Gastrocnemius medialis (tissue), 4 donors: ENCODE measurements at places on chromosomes 13 and 19. TPM values are rescaled to one million over a fixed set of nuclear protein-coding genes. Genes with fewer than 3 reads are reported as not detected.

GRCh38 chr13:49657241-49657641, 28.9 kb downstream of the ARL11 start:
- H3K27ac ChIP-seq: peak overlapping the region; percentile 95
- H3K4me3 ChIP-seq: no peak overlapping the region
- peaks cover 8% of the 10 kb centered on the region for H3K36me3 ChIP-seq
- no peaks in the 10 kb centered on the region for H3K27me3 ChIP-seq
- H3K4me1 ChIP-seq: peaks cover 49% of the 10 kb centered on the region

DNA sequence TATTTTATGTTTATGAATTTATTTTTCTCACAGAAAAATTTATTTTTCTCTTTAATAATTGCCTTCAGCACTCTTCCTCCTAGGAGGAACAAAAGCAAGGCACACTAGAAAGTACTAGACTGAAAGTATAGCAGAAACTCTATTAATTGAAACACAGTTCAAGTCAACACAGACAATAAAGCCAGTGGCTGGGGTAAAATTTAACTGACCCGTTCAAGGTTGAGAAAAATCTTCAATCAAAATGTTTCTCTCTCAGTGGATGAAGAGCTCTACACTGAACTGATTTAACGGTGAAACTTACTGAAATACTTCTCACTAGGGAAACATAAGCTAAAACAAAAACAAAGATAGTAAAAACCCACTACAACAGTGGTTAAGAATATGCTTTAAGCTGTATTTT, 230.1 kb upstream of the MIR17HG start:
- H3K4me3 ChIP-seq: no peak overlapping the region
- DNase-seq: no peak
- H3K36me3 ChIP-seq: no peaks in the 10 kb centered on the region
- H3K4me1 ChIP-seq: no peaks in the 10 kb centered on the region

DNA sequence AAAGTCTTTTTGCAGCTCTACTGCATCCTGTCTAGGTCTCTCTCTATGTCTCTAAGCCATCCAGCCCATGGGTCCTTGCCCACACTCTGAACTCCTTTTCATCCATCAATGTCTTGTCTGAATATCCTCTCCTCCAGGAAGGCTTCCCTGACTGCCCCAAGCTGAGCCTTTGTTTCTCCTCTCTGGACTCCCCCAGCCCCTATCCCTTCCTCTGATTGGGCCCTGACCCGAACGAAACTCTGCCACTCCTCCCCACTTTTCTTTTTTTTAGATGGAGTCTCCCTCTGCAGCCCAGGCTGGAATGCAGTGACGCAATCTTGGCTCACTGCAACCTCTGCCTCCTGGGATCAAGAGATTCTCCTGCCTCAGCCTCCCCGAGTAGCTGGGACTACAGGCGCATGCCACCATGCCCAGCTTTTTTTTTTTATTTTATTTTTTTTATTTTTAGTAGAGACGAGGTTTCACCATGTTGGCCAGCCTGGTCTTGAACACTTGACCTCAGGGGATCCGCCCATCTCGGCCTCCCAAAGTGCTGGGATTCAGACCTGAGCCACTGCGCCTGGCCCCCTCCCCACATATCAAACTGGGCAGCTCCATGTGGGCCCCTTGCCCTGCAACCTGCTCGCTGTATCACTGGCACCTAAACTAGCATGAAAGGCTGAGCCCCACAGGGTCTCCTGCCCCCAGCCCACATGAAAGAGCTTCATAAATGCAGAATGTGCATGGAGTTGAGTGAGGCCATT, 870 bp upstream of the UNC13A start:
- H3K27ac ChIP-seq: no peak overlapping the region
- DNase-seq: no peak
- peaks cover 77% of the 10 kb centered on the region for H3K27me3 ChIP-seq
- peaks cover 5% of the 10 kb centered on the region for H3K4me1 ChIP-seq
- H3K4me3 ChIP-seq: no peak overlapping the region

The SHISA2 gene
- total RNA-seq: 2.8 TPM

DNA sequence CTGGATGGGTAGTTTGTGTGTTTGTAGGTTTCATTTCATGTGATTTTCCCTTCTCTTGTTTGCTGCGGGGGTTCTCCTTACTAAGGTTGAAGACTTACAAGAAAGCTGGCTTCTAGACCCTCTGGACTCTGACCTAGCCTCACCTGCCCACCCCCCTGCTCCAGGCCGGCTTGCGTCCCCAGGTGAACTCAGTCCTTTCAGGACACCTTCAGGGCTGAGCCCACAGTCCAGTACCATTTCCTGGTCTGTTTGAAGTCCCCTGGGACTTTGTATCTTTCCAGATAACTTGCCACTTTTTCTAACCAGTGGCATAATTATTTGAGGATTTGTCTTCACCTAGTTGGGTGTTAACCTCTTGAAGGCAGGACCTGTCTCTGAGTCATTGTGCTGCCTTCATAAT, 51.3 kb upstream of the MCF2L start:
- H3K4me3 ChIP-seq: no peak overlapping the region
- no peaks in the 10 kb centered on the region for H3K4me1 ChIP-seq
- no peak for DNase-seq
- no peaks in the 10 kb centered on the region for H3K36me3 ChIP-seq
- no peak overlapping the region for H3K27ac ChIP-seq
- peaks cover 9% of the 10 kb centered on the region for H3K27me3 ChIP-seq

The KLHL1 gene
- total RNA-seq: not detected

The PTPRH gene
- 0.40 TPM for total RNA-seq

The CCDC8 gene
- total RNA-seq: 1.6 TPM

DNA sequence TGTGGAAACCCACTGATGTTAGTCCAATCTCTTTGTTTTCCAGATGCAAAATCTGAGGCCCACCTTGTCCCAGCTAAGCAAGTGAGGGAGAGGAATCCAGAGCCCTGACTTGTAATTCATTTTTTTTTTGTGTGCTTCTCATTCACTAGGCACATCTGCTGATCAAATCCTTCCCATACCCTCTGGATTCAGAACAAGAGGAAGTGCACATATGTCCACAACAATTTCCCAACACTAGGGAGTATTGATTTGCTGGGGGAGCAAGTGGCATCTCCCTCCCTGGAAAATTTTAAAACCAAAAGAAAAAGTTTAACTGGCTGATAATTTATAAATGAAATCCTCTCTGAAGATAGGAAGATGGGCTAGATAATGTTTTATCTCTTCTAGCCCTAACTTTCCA, 94.6 kb upstream of the RFC3 start:
- H3K4me1 ChIP-seq: peaks cover 13% of the 10 kb centered on the region
- DNase-seq: no peak
- no peaks in the 10 kb centered on the region for H3K27me3 ChIP-seq
- no peaks in the 10 kb centered on the region for H3K36me3 ChIP-seq
- H3K4me3 ChIP-seq: no peak overlapping the region
- no peak overlapping the region for H3K27ac ChIP-seq

The GGN gene
- total RNA-seq: not detected

- peak overlapping the region; percentile 68 for H3K4me3 ChIP-seq
- peaks cover 11% of the 10 kb centered on the region for H3K4me1 ChIP-seq
These were observed 685 bp downstream of the TCF3 start for GRCh38 chr19:1651568-1652291.

- H3K27ac ChIP-seq: no peak overlapping the region
- H3K4me3 ChIP-seq: no peak overlapping the region
- DNase-seq: no peak
- no peaks in the 10 kb centered on the region for H3K27me3 ChIP-seq
- H3K36me3 ChIP-seq: no peaks in the 10 kb centered on the region
These were observed 91.2 kb downstream of the PCDH9 start for GRCh38 chr13:67138970-67139369.

DNA sequence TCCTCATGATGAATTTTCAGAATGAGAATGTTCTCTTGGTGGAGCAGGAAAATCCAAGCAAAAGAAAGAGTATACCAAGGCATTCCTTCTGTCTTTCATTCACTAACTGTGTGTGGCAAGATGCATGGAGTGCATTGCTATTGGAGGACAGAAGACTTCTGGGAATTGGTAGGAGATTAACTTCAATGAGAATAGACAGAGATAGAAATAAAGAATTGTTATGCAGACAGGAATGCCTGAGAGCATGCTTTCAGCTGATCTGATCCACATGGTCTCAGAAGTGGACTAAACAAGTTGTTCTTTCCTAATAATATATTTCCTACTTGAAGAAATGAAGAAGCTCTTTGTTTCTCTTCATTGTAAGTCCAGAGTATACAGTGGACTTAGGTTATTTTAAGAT, 303.6 kb downstream of the MYO16 start:
- H3K4me1 ChIP-seq: no peaks in the 10 kb centered on the region
- no peaks in the 10 kb centered on the region for H3K27me3 ChIP-seq
- no peak for DNase-seq
- no peak overlapping the region for H3K4me3 ChIP-seq

DNA sequence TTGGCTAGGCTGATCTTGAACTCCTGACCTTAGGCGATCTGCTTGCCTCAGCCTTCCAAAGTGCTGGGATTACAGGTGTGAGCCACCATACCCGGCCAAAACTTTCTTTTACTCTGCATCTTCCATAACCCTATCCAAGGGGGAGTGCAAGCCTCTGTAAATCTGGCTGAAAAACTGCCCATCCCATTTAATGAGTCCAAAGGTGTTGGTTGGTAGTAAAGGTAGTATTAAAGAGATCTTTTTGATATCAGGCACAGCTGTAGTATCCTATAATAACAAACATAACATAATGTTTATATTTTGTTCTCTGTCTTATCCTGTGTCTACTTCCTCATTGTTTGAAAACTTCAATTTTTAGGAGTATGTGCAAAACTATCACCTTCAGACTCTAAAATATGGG, 559.8 kb upstream of the ATXN8OS start:
- H3K27me3 ChIP-seq: no peaks in the 10 kb centered on the region
- H3K36me3 ChIP-seq: no peaks in the 10 kb centered on the region
- no peak overlapping the region for H3K27ac ChIP-seq
- H3K4me1 ChIP-seq: no peaks in the 10 kb centered on the region

The WDR18 gene
- total RNA-seq: 26.8 TPM

- no peaks in the 10 kb centered on the region for H3K4me1 ChIP-seq
- peaks cover 5% of the 10 kb centered on the region for H3K27me3 ChIP-seq
- no peak overlapping the region for H3K27ac ChIP-seq
- no peaks in the 10 kb centered on the region for H3K36me3 ChIP-seq
These were observed 7.8 kb upstream of the CLC start for GRCh38 chr19:39745643-39746042.

The SIGLEC11 gene
- 0.15 TPM for total RNA-seq

- H3K4me3 ChIP-seq: no peak overlapping the region
- H3K27me3 ChIP-seq: no peaks in the 10 kb centered on the region
- DNase-seq: no peak
- H3K36me3 ChIP-seq: no peaks in the 10 kb centered on the region
- H3K4me1 ChIP-seq: no peaks in the 10 kb centered on the region
These were observed 13.6 kb downstream of the MEIOSIN start for GRCh38 chr19:45746866-45747265.

DNA sequence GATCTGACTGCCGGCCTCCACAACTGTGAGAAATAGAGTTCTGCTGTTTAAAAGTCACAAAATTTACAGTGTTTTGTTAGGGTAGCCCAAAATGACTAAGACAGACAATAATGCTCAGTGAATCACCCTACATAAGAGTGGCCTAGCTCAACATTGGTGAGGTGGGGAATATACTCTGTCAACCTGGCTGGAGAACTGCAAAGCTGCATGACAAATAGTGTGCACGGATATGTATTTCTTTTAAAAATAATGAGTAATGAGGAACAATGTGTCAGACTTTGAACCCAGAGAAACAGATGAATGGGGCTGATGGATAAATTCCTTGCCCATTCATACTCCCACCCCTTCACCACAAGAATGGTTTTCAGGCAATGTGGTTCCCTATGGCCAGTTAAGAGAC, 372.4 kb downstream of the SUCLA2 start:
- no peaks in the 10 kb centered on the region for H3K4me1 ChIP-seq
- DNase-seq: no peak
- H3K27ac ChIP-seq: no peak overlapping the region

DNA sequence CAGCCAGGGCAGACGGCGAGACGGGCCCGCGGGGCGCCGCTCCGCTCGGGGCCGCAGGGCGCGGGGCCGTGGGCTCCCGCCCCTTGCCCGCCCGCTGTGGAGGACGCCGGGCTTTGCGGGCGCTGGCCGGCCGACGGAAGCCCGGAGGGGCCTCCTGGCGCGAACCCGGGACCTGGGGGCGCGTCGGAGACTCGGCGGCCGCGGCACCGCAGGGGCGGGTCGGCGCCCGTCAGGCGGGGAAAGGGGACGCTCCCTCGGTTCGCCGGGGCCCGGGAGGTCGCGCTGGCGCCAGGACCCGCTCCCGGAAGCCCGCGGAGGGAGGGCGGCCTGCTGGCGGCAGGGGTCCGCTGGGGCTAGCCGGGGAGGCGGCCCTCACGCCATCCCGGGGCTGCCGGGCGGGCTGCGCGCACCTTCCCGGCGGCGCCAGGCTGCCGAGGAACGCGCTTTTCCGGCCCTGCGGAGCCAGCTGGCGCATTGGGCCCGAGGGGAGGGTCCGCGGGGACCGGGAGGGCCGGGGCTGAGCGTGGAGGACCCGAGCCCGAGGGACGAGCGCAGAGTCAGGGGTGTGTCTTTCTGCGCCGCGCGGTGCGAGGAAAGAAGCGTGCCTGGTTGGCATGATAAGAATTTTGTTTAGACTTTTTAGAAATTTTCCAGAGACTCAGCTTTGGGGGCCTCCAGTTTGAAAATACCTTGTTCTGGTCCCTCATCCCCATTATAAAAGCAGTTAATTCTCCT, 511 bp downstream of the GARRE1 start:
- H3K4me3 ChIP-seq: peak overlapping the region; percentile 89
- peak; percentile 22 for DNase-seq
- peaks cover 43% of the 10 kb centered on the region for H3K4me1 ChIP-seq
- H3K27ac ChIP-seq: peak overlapping the region; percentile 92
- H3K36me3 ChIP-seq: no peaks in the 10 kb centered on the region
